ENCODE measurements at places on chromosomes 12 and 14. TPM values are rescaled to one million over a fixed set of nuclear protein-coding genes. Genes with fewer than 3 reads are reported as not detected.

Gene IFNG-AS1
- not detected for total RNA-seq

Gene KLHL33
- 0.05 TPM for total RNA-seq

DNA sequence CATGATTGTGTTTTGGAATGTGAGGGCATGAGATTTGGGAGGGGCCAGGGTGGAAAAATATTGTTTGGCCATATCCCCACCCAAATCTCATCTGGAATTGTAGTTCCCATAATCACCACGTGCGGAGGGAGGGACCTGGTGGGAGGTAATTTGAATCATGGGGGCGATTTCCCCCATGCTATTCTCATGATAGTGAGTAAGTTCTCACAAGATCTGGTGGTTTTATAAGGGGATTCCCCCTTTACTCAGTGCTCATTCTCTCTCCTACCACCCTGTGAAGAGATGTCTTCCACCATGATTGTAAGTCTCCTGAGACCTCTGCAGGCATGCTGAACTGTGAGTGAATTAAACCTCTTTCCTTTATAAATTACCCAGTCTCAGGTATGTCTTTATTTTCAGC, 15.7 kb downstream of the OR10P1 start:
- no peak for DNase-seq

- no peak for DNase-seq
These were observed 30.3 kb downstream of the NFKBIA start for GRCh38 chr14:35374263-35374712.

Gene SERPINA10
- total RNA-seq: not detected

GRCh38 chr14:52641745-52642144, 53.6 kb downstream of the ERO1A start:
- no peak for DNase-seq

DNA sequence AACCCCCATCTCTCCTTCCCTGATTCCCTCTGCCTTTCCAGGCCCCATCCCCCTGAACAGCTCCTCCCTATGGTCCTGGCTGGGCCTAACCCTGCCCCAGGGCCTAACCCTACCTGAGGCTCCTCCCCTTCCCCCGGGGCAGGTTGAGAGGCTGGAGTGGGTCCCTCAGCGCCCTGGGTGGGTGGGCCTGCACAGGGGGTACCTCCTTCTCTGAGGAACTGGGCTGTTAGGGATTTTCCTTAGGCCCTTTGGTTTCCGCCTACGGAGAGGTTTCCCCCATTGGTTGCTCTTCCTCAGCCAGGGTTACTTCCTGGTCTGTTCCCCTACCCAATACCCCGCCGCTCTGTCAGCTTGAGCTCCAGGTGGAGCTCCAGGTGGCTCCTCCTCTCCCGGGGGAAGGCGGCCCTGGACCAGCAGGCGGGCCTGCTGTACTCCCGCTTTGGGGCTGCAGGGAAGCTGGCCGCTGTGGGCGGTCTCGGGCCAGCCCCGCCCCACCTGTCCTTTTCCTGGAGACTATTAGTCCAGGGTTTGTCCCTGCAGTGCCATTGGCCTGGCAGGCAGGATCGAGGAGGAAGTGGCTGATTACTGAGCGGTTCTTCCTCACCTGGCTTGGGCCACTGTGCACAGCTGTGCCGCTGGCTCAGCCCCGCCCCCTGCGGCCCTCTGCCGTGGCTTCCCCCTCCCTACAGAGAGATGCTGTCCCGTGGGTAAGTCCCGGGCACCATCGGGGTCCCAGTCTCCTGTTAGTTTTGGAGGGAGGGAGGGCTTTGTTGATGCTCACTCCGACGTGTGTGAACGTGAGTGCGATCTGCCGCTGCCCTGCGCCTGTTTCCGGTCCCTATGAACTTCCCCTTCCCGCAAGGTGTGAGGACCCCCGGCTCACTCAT, 2.5 kb downstream of the C12orf57 start:
- no peak for DNase-seq

- DNase-seq: no peak
These were observed 107.5 kb downstream of the DAAM1 start for GRCh38 chr14:59295951-59296350.

GRCh38 chr12:70839544-70839943, 81.0 kb downstream of the PTPRR start:
- no peak for DNase-seq

- DNase-seq: no peak
These were observed 102.1 kb downstream of the MYRFL start for GRCh38 chr12:69927164-69927563.

- DNase-seq: no peak
These were observed 933.4 kb downstream of the SLC16A7 start for GRCh38 chr12:60529261-60529660.

GRCh38 chr12:124485371-124485770, 82.0 kb downstream of the NCOR2 start:
- DNase-seq: no peak

Gene PRR4
- 4.4 TPM for total RNA-seq

- no peak for DNase-seq
These were observed 18.4 kb upstream of the KRT86 start for GRCh38 chr12:52255926-52256583.

Gene KLRD1
- total RNA-seq: 0.03 TPM

DNA sequence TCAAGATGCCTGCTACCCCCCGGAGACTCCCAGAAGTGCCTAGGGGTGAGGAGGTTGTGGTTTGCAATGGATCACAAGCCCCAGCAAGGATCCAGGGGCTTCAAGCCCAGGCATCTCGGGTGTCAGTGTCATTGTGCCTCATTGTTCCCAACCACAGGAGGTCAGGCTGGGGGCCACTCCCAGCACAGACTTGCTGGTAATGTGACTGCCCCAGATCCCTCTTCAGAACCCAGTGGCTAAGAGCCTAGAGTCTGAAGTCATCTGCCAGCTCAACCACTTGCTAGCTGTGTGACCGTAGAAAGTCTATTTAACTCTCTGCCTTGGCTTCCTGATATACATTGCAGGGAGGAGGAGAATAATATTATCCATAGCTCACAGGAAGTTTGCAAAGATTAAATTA, 7.7 kb upstream of the ASB2 start:
- DNase-seq: no peak

- DNase-seq: no peak
These were observed 32.0 kb upstream of the CDKN3 start for GRCh38 chr14:54364555-54365415.

- DNase-seq: no peak
These were observed 220.7 kb upstream of the SRRM4 start for GRCh38 chr12:118760623-118761022.

Gene TAS2R20
- total RNA-seq: 2.3 TPM

Gene ENDOU
- total RNA-seq: not detected

Gene FIGNL2
- total RNA-seq: 0.08 TPM

- DNase-seq: no peak
These were observed 238.0 kb upstream of the FOXN3 start for GRCh38 chr14:89654998-89655397.

Gene SLC2A14
- total RNA-seq: 1.9 TPM

- DNase-seq: peak; percentile 25
These were observed 18.0 kb downstream of the MFAP5 start for GRCh38 chr12:8644345-8645248.

GRCh38 chr12:15886372-15887042, 4.3 kb downstream of the STRAP start:
- DNase-seq: no peak

DNA sequence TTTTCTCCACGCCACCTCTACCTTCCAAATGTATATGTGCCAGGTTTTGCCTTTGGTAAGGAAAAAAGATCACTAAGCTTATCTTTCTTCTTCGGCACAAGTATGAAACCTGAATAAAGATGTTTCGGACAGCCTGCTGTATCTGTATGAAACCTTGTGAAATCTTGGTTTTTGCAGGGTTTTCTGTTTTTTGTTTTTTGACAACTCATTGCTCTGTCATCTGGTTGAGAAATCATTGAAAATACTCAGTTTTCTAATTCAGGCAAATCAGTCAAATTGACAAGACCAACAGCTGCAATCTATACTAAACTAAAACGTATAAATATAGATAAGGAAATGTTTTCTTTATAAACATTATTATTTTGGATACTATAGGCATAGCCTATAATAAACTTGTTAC, 63.1 kb upstream of the FGD4 start:
- no peak for DNase-seq

Gene GPR68
- total RNA-seq: 0.11 TPM

Gene PRH2
- total RNA-seq: not detected

DNA sequence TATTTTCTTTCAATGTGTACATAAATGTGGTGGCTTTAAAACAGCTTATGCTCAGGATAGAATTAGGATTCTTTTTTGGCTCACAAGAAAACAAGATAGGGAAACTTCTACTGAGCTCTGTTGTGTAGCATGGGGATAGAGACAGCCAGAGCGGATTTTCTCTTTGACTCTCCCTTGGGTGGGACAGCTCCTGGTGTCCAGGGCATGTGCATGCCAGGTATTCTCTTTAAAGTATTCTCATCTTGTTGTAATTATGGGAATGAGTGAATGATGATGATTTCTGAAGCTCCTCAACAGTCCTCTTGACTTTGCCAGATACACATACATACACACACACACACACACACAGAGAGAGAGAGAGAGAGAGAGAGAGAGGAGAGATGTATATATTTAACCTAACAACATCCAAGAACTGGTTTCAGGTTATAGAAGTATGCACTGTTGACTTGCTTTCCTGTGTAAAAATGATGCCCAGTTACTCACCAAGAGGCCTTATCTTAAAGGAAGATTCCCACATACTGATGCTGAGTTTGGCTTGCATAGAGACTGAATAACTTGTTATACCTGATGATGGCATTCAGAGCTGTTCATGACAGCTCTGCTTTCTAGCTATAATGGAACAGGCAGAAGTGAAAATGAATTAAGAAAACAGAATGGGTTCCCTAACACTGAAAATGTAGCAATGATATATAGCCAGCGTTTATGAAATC, 387.5 kb downstream of the EGLN3 start:
- no peak for DNase-seq

DNA sequence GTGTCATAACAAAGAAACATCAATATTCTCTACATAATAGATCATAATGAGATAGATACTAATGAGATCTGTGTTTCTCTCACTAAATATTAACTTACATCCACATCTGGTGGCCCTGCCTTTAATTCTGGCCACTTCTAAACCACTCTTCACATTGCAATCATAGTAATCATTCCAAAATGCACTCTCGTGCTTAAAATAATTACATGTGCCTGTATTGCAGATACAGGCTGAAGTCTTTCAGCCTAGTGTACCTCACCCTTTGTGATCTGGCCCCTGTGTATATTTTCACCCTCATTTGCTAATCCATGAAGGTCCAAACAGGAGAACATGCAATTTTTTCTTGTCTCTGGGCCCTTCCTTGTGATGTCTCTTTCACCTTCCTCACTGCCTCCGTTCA, 108.0 kb downstream of the LIN7A start:
- DNase-seq: no peak

Gene TAS2R8
- 0.50 TPM for total RNA-seq

Gene ANKRD13A
- 43.5 TPM for total RNA-seq

GRCh38 chr12:78220811-78221210, 390.1 kb downstream of the NAV3 start:
- DNase-seq: no peak

Gene NUDT4
- total RNA-seq: 49.7 TPM

- DNase-seq: no peak
These were observed 138.7 kb downstream of the PDE3A start for GRCh38 chr12:20507056-20507455.

DNA sequence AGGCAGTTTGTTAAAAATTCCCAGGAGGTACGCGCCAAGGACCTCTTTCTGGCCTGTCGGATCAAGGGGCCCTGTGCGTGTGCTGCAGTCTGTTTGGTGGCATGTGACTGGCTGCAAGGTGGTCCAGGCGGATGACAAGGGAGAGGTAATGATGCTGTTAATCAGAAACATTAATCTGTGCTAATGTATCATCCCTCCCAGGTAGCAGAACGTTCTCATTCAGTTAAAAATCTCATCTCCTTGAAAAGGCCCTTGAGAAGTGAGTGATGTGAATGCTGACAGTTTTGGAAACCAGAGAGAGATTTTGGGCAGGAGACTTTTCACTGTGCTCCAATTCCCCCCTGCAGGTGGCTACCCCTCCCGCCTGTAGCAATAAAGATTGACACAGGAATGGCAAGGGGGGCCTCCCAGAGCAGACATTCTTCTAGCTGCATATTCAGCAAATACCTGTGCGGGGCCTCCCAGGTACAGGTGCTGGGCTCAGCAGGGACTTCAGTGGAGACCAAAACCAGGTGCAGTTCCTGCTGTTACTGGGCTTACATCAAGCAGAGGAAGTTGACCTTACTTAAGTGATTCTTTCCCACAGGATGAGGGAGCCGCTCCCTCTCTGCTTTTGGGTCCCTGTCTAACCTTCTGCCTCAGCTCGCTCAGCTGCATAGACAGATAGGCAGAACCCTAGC, 364.8 kb downstream of the CACNA1C start:
- no peak for DNase-seq

- no peak for DNase-seq
These were observed 39.8 kb downstream of the BORCS5 start for GRCh38 chr12:12396694-12397093.

Gene RACGAP1
- 28.3 TPM for total RNA-seq

DNA sequence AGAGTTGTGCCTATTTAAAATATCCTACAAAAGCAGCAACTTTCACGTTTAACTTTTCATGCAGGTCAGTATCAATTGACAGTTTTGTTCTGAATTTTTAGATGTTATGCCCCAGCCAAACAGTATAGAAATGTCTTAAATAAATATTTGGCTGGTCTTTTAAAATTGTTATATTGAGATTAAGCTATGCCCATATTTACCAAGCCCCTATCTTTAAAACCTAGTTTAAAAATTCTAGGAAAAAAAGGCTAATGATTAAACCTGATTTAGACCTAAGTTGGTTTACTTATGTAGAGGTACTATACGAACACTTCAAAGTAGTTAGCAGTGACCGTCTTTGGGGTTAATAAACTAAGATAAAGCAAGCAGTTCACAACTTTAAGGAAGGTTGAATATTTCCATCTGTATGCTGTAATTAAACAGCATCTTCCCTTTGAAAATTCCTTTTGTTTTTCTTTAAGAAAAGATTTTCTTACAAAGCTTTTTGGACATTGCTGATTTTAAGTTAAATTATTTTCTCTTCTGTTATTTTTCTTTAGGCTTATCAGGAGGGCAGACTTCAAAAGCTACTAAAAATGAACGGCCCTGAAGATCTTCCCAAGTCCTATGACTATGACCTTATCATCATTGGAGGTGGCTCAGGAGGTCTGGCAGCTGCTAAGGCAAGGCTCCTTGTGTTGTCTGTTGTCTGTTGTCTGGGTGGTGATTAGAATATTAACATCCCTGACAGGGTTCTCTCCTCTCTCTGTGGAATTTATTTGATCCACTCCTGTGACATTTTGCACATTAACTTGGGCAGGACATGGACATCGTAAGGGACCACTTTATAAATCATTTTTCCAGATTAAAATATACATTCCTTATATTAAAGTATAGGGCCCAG, 7.5 kb downstream of the EID3 start:
- no peak for DNase-seq

DNA sequence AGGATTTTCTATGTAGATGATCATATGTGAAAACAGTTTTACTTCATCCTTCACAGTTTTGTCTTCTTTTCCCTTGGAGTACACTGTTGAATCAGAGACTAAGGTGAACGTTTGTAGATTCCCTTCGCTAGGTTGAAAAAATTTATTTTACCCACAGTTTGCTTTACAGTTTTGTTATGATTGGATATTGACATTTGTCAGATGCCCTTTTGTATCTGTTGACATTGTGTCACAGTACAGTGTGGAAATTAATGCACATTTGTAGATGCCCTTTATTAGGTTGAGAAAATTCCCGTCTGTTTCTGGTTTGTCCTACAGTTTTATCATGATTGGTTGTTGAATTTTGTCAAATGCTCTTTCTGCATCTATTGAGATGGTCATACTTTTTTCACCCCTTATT, 13.3 kb downstream of the G2E3 start:
- DNase-seq: no peak

All from osteocyte (in vitro differentiated cells).